Kasumi-1 (cell line): ENCODE measurements at places on chromosomes 3 and 15.

DNA sequence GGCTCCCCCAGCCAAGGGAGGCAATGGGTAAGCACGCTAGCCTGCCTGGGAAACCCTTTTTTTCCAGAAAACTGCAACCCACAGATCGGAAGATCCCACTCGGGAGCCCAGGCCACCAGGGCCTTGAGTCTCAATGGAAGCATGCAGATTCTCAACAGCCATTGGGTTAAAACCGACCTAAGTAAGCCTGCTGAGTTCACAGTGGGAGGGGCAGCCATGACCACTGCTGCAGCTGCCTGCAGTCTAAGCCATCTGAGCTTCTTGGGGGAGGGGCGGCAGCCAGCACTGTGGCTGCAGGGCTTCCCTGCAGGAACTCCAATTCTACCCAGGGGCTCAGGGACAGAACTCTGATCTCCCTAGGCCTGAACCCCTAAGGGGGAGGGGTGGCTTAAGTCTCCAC is 82.0 kb downstream of the DPPA2 start:
- no peak for DNase-seq

DNA sequence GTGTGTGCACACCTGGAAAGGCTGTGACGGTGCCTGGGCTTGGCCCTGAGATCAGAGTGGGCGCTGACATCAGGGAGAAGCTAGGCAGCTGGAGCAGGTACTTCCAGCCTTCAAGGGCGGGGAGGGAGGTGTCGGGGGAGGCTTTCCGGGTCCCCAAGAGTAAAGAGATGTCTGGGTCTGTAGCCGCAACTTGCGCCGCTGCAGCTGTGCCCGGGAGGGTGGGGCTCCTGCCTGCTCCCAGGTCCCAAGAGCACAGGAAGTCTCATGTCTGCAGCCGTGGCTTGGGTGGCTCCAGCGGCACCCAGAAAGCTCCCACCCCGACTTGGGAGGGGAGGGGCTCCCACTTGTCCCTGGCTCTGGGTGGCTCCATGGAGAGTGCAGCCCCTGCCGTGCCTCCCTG is 103.2 kb upstream of the BNIP2 start:
- no peak for DNase-seq

- no peak for DNase-seq
Measured at GRCh38 chr3:169363318-169364265, 299.9 kb downstream of the MECOM start.

- no peak for DNase-seq
Measured at GRCh38 chr3:107845380-107846278, 245.2 kb downstream of the CD47 start.

DNA sequence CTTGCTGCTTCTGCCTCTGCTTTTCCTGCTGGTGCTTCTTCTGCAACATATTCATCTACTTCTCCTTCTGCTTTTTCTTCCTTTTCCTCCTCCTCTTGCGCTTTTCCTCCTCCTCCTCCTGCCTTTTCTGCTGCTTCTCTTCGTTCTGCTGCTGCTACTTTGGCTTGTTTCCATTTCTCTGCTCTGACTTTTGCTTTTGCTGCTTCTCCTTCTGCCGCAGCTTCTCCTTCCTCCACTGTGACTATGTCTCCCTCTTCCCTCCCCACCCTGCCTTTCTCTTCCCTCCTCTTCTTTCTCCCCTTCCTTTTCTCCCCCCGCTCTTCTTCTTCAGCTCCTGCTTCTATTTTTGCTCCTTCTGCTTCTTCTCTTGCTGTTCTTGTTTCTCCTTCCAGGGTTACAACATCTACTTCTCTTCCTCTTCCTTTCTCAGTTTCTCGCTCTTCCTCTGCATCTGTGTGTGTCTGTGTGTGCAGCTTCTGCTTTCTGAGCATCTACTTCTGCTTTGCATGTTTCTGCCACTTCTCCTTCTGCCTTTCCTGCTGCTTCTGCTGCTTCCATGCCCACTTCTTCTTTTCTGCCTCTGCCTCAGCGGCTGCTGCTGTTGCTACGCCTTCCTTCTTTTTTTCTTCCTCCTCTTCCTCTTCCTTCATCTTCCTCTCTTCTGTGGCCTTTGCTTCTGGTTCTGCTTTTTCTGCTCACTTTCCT is 51.4 kb downstream of the FAM43A start:
- peak; percentile 99 for DNase-seq

- peak; percentile 33 for DNase-seq
Measured at GRCh38 chr3:186464424-186465093, 79.6 kb downstream of the CRYGS start.

GRCh38 chr3:8825153-8825825 is 55.9 kb upstream of the OXTR start:
- DNase-seq: no peak

GRCh38 chr3:196609343-196609775 is 30.1 kb upstream of the NRROS start:
- DNase-seq: peak; percentile 90

DNA sequence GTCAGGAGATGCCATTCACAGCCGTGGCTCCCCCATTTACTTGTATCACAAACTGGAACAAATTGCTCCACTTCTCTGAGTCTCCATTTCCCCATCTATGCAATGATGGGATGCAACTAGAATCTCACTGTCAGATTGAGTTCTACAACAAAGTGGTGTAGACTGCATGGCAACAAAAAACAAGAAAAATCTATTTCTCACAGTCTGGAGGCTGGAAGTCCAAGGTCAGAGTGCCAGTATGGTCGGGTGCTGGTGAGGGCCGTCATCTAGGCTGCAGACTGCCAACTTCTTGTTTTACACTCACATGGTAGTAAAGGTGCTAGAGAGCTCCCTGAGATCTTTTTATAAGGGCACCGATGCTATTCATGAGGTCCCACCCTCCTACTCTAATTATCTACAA is 158.4 kb upstream of the BCL6 start:
- DNase-seq: no peak

DNA sequence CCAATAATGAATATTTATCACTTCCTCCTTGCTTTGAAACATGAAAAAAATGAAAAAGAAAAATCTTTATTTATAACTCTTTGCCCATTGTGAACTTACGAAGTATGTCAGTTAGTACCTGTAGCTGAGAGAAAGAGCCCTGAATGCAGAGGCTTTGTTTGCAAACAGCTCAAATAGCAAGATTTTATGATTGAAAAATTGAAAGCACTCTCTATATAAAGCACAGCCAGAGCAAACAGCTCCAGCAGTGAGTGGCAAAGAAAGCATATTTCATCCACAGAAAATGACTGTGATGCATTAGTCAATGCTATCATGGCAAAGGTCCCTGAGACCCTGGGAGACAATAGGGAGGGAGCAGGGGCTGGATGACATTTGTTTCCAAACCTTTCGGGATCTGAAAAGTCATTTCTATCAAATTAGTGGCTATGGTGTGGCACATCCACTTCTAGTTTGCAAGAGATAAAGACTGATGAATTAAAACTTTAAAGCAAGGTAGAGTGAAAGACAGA is 576.1 kb downstream of the OTOL1 start:
- no peak for DNase-seq

GRCh38 chr15:90411176-90411575 is 23.1 kb downstream of the IQGAP1 start:
- no peak for DNase-seq

DNA sequence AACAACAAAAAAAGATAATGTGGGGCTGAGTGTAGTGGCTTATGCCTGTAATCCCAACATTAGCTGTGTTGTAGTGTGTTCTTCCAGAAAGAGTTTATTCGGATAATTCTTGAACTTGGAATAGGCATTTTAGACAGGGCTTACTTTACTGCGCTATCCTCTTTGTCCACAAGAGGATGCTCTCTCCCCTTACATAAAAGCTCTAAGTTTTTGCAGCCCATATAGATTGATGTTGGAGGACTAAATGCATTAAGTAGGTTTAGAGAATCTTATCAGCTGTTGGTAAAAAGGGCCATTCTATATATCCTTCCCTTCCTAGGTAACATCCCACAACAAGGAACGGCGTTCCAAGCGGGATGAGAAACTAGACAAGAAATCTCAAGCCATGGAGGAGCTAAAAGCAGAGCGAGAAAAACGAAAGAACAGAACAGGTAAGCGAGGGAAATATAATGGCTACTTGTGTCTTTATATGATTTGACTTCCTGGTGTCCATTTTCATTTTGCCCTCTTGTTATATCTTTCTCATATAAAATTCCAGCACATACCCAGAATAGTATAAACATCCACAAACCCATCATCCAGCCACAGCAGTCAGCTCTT is 27.8 kb upstream of the ITPKA start:
- DNase-seq: peak; percentile 49

- DNase-seq: no peak
Measured at GRCh38 chr3:66413151-66413751, 87.6 kb downstream of the LRIG1 start.

DNA sequence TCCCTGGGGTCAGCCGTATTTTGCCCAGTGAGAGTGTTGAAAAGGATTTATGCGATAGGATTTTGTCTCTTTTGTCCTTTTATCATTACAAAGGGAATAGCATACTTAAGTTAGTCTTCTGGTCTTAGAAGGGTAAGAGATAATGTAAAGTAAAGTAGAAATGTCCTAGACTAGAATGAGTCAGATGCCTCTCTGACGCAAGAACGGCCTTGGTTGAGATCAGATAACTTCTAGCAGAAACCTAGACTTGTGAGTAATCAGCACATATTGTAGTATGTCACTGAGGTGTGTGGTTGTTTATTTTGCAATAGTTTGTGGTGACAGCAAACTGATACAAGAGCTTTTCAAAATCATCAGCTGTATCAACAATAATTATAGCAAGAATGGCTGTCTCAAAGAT is 866.1 kb downstream of the NSUN3 start:
- DNase-seq: peak; percentile 9

DNA sequence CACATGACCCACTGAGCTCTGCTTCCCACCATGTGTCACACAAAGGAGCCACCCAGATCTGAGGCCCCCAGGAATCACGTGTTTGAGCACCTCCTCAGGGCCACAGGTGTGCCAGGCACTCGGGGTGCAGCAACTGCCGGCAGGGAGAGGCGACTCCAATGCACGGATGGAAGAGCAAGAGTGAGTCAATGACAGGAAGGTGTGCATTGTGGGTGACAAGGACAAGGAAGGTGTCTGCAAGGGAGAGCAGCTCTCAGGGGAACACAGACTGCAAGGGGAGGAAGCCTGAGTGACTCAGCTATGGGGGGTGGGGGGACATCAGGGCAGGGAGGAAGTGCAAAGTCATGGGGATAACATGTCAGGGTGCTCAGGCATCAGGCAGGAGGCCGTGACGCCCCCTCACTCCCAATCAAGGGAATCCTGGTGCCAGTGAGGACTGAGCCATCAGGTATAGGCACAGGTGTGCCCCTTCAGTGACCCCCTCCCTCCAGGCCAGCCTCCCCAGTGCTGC is 67.4 kb downstream of the NUP210 start:
- DNase-seq: peak; percentile 73
